ENCODE measurements at places on chromosomes 12 and 14. TPM values are rescaled to one million over a fixed set of nuclear protein-coding genes. Genes with fewer than 3 reads are reported as not detected.

- no peaks in the 10 kb centered on the region for H3K27me3 ChIP-seq
- no peak overlapping the region for H3K4me3 ChIP-seq
- DNase-seq = no peak
- H3K27ac ChIP-seq = no peak overlapping the region
- peaks cover 23% of the 10 kb centered on the region for H3K4me1 ChIP-seq
Measured at GRCh38 chr12:100398307-100398706, 41.4 kb downstream of the SLC17A8 start.

GRCh38 chr14:45716572-45716971 is 463.6 kb upstream of the MIS18BP1 start:
- peaks cover 11% of the 10 kb centered on the region for H3K4me1 ChIP-seq
- H3K27me3 ChIP-seq = peaks cover 7% of the 10 kb centered on the region
- H3K27ac ChIP-seq = no peak overlapping the region

GRCh38 chr12:69087986-69088385 is 151.4 kb upstream of the CPSF6 start:
- H3K4me3 ChIP-seq = no peak overlapping the region
- no peaks in the 10 kb centered on the region for H3K36me3 ChIP-seq
- H3K27me3 ChIP-seq = peaks cover 68% of the 10 kb centered on the region
- no peak for DNase-seq
- H3K27ac ChIP-seq = no peak overlapping the region
- H3K4me1 ChIP-seq = peaks cover 2% of the 10 kb centered on the region

- no peak overlapping the region for H3K4me3 ChIP-seq
- H3K4me1 ChIP-seq = no peaks in the 10 kb centered on the region
- no peaks in the 10 kb centered on the region for H3K36me3 ChIP-seq
- H3K27me3 ChIP-seq = peaks cover 19% of the 10 kb centered on the region
- no peak for DNase-seq
- H3K27ac ChIP-seq = no peak overlapping the region
Measured at GRCh38 chr14:100851946-100852620, 26.2 kb downstream of the MEG3 start.

- H3K4me3 ChIP-seq = no peak overlapping the region
- DNase-seq = no peak
- no peaks in the 10 kb centered on the region for H3K4me1 ChIP-seq
- H3K27ac ChIP-seq = no peak overlapping the region
- peaks cover 3% of the 10 kb centered on the region for H3K27me3 ChIP-seq
Measured at GRCh38 chr14:105160776-105161175, 7.8 kb downstream of the JAG2 start.

GRCh38 chr14:103535081-103535890 is 6.3 kb downstream of the TRMT61A start:
- peaks cover 21% of the 10 kb centered on the region for H3K4me1 ChIP-seq
- no peak for DNase-seq
- H3K27ac ChIP-seq = no peak overlapping the region
- no peaks in the 10 kb centered on the region for H3K27me3 ChIP-seq

DNA sequence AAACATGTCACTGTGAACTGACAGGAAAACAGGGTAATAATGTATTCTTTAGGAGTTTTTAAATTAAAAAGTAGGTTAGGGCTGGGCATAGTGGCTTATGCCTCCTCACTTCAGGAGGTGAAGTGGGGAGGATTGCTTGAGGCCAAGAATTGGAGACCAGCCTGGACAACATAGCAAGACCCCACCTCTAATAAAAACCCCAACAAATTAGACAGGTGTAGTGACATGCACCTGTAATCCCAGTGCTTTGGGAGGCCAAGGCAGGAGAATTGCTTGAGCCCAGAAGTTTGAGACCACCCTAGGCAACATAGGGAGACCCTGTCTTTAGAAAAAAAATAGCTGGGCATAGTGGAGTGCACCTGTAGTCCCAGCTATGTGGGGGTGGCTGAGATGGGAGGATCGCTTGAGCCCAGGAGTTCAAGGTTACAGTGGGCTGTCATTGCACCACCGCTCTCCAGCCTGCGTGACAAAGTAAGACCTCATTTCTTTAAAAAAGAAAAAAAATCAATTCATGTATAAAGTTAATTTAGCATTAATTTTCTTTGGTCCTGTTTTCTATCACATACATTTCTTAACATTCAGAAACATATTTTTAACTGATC is 20.4 kb downstream of the FBXO34 start:
- H3K36me3 ChIP-seq = no peaks in the 10 kb centered on the region
- peaks cover 3% of the 10 kb centered on the region for H3K4me1 ChIP-seq
- no peak for DNase-seq
- no peak overlapping the region for H3K4me3 ChIP-seq
- H3K27me3 ChIP-seq = no peaks in the 10 kb centered on the region

DNA sequence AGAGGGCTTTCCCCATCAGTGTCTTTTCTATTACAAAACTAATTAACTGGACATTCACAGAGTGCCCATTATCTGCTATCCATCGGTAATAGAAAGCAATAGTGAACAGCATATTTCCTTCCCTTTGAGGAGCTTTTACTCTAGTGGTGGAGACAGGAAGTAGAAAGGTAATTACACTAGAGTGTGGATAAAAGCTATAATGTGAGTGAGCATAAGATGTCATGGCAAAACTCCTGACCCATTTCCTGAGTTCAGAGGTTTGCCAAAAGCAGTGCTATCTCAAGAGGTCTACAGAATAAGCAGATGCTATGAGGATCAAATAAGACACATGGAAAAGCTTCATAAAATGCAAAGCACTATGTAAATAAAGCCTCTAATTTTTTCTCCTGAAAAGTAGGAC is 24.0 kb downstream of the TIMELESS start:
- H3K27ac ChIP-seq = no peak overlapping the region
- H3K4me3 ChIP-seq = no peak overlapping the region
- no peaks in the 10 kb centered on the region for H3K27me3 ChIP-seq
- peaks cover 29% of the 10 kb centered on the region for H3K36me3 ChIP-seq
- no peak for DNase-seq

DNA sequence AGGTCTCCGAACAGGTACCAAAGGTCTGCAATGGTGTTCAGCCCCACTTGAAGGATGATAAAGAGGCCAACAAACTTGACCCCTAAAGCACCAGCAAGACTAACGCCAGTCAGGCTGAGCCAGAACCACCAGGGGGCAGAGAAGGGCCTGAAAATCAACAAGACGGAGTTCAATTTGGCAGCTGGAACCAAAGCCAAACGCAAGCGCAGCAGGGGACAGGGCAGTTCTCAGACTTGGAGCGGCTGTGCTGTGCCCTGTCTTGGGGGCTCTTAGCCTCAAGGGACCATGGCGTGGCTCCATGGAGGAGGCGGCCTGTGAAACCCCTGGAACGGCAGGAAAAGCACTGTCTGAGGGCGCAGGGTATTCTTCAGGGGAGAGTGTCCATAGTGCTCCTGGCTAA is 19.6 kb downstream of the POMT2 start:
- H3K4me1 ChIP-seq = peaks cover 29% of the 10 kb centered on the region
- peak; percentile 88 for DNase-seq

GRCh38 chr14:82313889-82314288 is 780.2 kb upstream of the SEL1L start:
- DNase-seq = no peak
- H3K36me3 ChIP-seq = no peaks in the 10 kb centered on the region
- no peaks in the 10 kb centered on the region for H3K4me1 ChIP-seq
- H3K27me3 ChIP-seq = no peaks in the 10 kb centered on the region

GRCh38 chr12:25089738-25090137 is 105.2 kb downstream of the DNAI7 start:
- no peaks in the 10 kb centered on the region for H3K4me1 ChIP-seq
- no peak for DNase-seq
- no peak overlapping the region for H3K4me3 ChIP-seq
- peaks cover 2% of the 10 kb centered on the region for H3K36me3 ChIP-seq
- peaks cover 20% of the 10 kb centered on the region for H3K27me3 ChIP-seq

DNA sequence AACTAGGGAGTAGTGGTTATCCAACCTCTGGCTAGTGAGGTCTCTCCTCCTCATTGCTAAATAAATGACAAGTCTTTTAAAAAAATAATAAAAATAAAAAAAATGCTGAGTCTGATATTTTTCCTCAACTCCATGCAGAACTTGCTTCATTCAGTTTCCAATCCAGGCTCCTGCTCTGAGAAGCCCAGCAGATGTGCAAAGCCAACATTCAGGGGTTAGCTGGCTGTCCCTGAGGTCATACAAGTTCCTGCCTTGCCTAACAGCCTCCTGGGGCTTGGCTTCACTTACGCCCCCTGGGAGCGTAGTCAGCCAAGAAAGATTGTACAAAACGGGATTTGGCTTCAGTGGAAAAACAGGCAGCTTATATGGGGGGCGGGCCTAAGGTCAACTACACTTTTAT is 23.3 kb downstream of the RTRAF start:
- peak overlapping the region; percentile 47 for H3K27ac ChIP-seq
- peaks cover 55% of the 10 kb centered on the region for H3K36me3 ChIP-seq
- DNase-seq = no peak
- H3K4me1 ChIP-seq = peaks cover 19% of the 10 kb centered on the region
- no peaks in the 10 kb centered on the region for H3K27me3 ChIP-seq
- no peak overlapping the region for H3K4me3 ChIP-seq

DNA sequence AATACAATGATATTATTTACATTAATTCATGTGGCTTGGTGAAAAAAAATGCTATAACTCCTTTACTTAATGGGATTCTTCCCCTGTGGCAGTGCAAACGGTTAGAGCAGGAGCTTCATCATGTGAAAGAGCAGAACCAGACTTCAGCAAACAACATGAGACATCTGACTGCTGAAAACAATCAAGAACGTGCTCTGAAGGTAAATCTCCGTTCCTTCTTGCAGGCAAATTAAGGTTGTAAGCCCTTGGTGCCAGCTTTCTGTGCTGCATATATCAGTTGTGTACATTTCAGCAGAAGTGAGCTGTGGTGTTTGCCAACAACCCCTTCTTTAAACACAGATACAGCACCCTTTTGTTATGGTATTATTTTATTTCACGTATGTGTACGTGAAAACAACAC is 171.7 kb downstream of the MIPOL1 start:
- H3K36me3 ChIP-seq = peaks cover 11% of the 10 kb centered on the region
- no peak overlapping the region for H3K27ac ChIP-seq
- no peak overlapping the region for H3K4me3 ChIP-seq

- DNase-seq = no peak
- no peaks in the 10 kb centered on the region for H3K4me1 ChIP-seq
- H3K36me3 ChIP-seq = no peaks in the 10 kb centered on the region
- no peak overlapping the region for H3K4me3 ChIP-seq
- H3K27me3 ChIP-seq = peaks cover 23% of the 10 kb centered on the region
- no peak overlapping the region for H3K27ac ChIP-seq
Measured at GRCh38 chr14:36818794-36819384, 157.2 kb downstream of the PAX9 start.

- DNase-seq = no peak
- H3K36me3 ChIP-seq = no peaks in the 10 kb centered on the region
- H3K4me3 ChIP-seq = no peak overlapping the region
- H3K4me1 ChIP-seq = no peaks in the 10 kb centered on the region
Measured at GRCh38 chr12:3328081-3328480, 162.9 kb upstream of the PRMT8 start.

- H3K4me3 ChIP-seq = no peak overlapping the region
- no peaks in the 10 kb centered on the region for H3K4me1 ChIP-seq
- H3K36me3 ChIP-seq = no peaks in the 10 kb centered on the region
- DNase-seq = peak; percentile 21
- H3K27ac ChIP-seq = no peak overlapping the region
- peaks cover 2% of the 10 kb centered on the region for H3K27me3 ChIP-seq
Measured at GRCh38 chr12:107251288-107251687, 157.9 kb upstream of the CRY1 start.

- no peaks in the 10 kb centered on the region for H3K36me3 ChIP-seq
- DNase-seq = no peak
- H3K4me3 ChIP-seq = no peak overlapping the region
- no peak overlapping the region for H3K27ac ChIP-seq
- peaks cover 3% of the 10 kb centered on the region for H3K4me1 ChIP-seq
Measured at GRCh38 chr12:68469113-68469512, 137.0 kb upstream of the MDM1 start.

GRCh38 chr12:66449531-66449930 is 147.2 kb downstream of the HELB start:
- no peak for DNase-seq
- no peak overlapping the region for H3K27ac ChIP-seq
- H3K27me3 ChIP-seq = no peaks in the 10 kb centered on the region
- no peaks in the 10 kb centered on the region for H3K4me1 ChIP-seq
- H3K36me3 ChIP-seq = no peaks in the 10 kb centered on the region
- no peak overlapping the region for H3K4me3 ChIP-seq

- no peaks in the 10 kb centered on the region for H3K36me3 ChIP-seq
- no peaks in the 10 kb centered on the region for H3K4me1 ChIP-seq
Measured at GRCh38 chr14:88079624-88080023, 74.7 kb downstream of the GPR65 start.

GRCh38 chr12:117210266-117210918 is 20.1 kb upstream of the FBXO21 start:
- no peaks in the 10 kb centered on the region for H3K36me3 ChIP-seq
- no peak for DNase-seq
- H3K27me3 ChIP-seq = peaks cover 46% of the 10 kb centered on the region
- no peaks in the 10 kb centered on the region for H3K4me1 ChIP-seq

- peak overlapping the region; percentile 35 for H3K27ac ChIP-seq
- H3K27me3 ChIP-seq = no peaks in the 10 kb centered on the region
- H3K36me3 ChIP-seq = peaks cover 6% of the 10 kb centered on the region
- no peak for DNase-seq
- H3K4me1 ChIP-seq = peaks cover 9% of the 10 kb centered on the region
Measured at GRCh38 chr14:103367995-103368394, 17.2 kb upstream of the MARK3 start.

- no peaks in the 10 kb centered on the region for H3K36me3 ChIP-seq
- H3K27me3 ChIP-seq = no peaks in the 10 kb centered on the region
- no peaks in the 10 kb centered on the region for H3K4me1 ChIP-seq
- DNase-seq = no peak
- no peak overlapping the region for H3K4me3 ChIP-seq
Measured at GRCh38 chr12:28114488-28114887, 75.8 kb upstream of the CCDC91 start.

DNA sequence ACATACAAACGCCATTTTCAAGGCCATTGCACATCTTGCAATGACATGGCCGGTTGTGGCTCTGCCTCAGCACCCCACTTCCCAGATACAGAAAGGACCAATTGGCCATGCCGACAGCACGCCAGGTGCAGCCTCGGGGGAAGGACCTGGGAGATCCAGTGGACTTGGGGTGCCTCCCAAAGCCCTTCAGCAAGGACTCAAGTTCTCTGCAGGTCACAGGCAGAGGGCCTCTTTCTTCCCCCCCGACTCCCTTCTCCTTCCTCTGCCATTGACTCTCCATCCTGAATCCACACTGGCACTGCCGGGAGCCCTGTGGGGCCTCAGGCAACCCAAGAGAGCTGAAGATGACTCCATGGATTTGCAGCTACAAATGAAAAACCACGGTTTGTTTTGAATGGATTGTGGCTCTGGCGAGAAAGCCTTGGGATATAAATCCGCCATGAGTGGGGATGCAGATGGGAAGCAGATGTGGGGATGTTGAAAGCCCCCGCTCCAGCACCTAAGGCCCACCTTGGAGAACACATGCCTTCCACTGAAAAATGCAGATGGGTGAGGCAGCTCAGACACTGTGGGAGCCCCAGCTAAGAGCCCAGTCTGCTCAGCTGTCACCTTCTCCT is 35.1 kb upstream of the LTBP2 start:
- H3K36me3 ChIP-seq = no peaks in the 10 kb centered on the region
- DNase-seq = no peak
- no peak overlapping the region for H3K4me3 ChIP-seq
- no peaks in the 10 kb centered on the region for H3K27me3 ChIP-seq

The FERMT2 gene
- total RNA-seq = 302 TPM

The DAO gene
- not detected for total RNA-seq

The GPD1 gene
- 0.43 TPM for total RNA-seq

The CRY1 gene
- 25.7 TPM for total RNA-seq

The TBC1D30 gene
- total RNA-seq = 1.2 TPM

The IL23A gene
- not detected for total RNA-seq

Data from osteocyte (in vitro differentiated cells).